LHCN-M2 (cell line): ENCODE measurements at places on chromosomes 16 and 17. TPM values are rescaled to one million over a fixed set of nuclear protein-coding genes. Genes with fewer than 3 reads are reported as not detected.

GRCh38 chr17:39225959-39226683 is 376 bp upstream of the STAC2 start:
- DNase-seq: peak; percentile 50

DNA sequence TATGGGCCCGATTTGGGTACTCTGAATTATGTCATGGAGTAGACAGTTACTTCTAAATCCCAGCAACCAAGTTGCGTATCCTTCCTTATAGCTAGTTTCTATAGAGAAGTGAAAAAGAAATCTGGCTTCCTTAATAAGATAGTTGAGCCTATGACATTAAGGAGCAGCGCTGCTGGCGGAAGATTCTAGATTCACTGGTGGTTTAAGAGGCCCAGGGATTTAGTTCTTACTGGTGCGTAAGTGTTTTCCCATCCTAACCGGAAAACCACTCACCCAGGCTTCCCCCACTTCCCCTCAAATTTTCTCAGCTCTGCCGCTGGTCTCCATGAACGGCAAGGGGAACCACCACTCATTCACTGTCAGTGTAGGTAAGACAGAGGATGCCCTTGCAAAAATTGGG is 230.4 kb downstream of the CPPED1 start:
- no peak for DNase-seq

GRCh38 chr16:84275585-84276151 is 19.0 kb upstream of the WFDC1 start:
- no peak for DNase-seq

GRCh38 chr16:4693956-4694641 is 737 bp downstream of the NUDT16L1 start:
- DNase-seq: peak; percentile 25

KRT20 gene
- not detected in 2 replicates for total RNA-seq

GRCh38 chr17:33240362-33240761 is 52.7 kb downstream of the ASIC2 start:
- no peak for DNase-seq

DNA sequence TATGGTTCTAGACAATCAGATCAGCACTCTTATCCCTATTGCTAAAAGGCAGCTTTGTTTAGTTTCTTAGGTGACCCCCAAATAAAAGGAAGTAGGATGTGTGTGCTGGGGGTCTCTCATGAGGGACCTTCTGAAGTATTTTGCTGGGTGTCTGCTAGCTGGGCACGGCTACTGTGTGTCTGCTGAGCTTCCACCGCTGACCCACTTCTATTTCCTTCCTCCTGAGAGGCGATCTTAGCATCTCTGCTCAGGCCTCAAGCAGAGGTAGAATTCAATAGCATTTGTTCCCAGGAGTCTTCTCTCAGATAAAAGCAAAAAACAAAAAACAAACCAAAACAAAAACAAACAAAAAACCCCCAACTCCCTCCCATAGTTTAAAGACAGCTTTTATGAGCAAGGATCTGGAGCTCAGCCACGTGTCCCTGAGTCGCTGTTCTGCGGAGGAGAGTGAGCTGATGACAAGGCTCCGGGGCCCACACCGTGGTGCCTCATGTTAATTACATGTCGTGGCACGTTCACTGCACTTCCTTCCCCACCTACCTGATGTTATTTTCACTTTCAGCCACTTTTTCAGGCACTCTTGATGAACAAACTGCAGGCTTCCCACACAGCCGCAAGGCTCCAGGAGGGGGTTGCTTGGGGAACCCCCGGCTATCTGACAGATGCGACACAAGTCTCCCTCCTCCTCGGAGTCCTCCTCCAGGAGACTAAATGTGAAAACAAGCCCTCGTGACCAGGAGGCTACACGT is 83.5 kb downstream of the MARCHF10 start:
- no peak for DNase-seq

DNA sequence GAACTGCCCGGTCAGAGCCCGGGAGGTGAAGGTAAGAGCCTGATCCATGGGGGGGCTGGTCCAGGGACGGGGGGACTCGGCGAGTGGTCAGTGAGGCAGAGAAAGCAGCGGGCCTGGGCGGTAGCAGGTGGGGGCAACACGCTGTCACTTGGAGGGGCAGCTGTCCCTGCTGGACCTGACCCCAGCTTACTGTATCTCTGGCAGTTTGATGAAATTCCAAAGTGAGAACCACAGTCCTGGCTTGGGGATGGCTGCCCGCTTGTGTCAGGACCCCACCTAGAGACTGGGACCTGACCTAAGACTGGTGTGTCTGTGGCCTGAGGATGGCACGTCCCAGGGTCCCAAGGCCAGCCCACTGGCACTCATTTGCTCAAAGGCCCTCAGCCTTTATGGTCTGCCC is 35.1 kb upstream of the KSR1 start:
- DNase-seq: no peak

DNA sequence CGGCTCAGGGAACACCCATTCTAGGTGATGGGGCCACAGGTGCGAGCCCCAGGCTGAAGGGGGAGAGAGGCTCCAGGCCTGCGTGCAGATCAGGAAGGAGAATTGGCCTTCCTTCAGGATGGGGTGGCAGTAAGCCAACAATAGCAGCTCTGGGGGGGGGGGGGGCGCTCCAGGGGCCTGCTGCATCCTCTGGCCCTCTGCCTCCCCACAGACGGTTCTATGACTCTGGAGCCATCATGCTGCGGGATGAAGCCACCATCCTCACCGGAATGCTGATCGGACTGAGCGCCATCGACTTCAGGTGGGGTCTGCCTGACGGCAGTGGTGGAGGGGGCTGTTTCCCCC is 6.1 kb downstream of the RUNDC3A start:
- no peak for DNase-seq

PRSS33 gene
- total RNA-seq: not detected in 2 replicates

GRCh38 chr16:72860726-72861562 is 187.0 kb downstream of the ZFHX3 start:
- DNase-seq: no peak

- no peak for DNase-seq
Observed at GRCh38 chr17:41360296-41360995, 9.2 kb downstream of the KRT33B start.

RAD51C gene
- 36.7 and 37.5 TPM in 2 replicates for total RNA-seq

DNA sequence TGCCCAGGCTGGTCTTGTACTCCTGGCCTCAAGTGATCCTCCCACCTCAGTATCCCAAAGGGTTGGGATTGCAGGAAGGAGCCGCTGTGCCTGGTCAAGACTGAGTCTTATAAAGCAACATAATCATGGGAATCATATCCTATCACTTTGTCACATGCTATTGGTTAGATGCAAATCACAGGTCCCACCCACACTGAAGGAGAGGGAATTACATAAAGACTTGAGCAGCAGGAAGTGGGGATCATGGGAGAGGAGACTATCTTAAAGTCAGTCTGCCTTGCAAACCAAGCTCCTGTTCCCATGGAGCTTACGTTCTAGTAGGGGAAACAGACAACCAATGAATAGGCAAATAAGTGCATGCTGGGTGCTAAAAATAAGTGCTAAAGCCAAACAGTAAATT is 28.3 kb upstream of the TENT4B start:
- DNase-seq: no peak

DNA sequence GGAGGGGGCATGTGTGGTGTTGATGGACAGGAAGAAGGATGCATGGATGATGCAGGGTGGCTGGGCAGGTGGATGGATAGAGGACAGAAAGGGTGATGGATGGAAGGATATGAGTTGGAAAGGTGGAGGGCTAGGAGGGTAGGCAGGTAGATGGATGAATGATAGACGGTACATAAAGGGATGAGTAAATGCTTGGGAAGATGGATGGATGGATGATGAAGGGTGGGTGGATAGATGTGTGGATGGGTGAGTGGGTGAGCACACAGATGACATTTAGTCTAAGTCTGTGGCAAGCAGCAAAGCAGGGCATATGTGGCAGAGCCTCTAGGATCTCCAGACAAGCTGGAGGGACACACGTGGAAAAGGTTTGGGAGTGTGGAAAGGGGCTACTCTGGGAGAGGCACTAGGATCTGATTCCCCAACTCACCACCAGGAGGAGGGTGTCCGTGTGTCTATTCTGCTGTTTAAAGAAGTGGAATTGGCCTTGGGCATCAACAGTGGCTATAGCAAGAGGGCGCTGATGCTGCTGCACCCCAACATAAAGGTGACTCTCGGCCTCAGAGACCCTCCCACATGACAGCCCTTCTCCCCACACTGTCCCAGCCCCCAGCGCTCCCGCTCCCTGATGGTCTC is 8.2 kb downstream of the PLD2 start:
- DNase-seq: no peak

DNA sequence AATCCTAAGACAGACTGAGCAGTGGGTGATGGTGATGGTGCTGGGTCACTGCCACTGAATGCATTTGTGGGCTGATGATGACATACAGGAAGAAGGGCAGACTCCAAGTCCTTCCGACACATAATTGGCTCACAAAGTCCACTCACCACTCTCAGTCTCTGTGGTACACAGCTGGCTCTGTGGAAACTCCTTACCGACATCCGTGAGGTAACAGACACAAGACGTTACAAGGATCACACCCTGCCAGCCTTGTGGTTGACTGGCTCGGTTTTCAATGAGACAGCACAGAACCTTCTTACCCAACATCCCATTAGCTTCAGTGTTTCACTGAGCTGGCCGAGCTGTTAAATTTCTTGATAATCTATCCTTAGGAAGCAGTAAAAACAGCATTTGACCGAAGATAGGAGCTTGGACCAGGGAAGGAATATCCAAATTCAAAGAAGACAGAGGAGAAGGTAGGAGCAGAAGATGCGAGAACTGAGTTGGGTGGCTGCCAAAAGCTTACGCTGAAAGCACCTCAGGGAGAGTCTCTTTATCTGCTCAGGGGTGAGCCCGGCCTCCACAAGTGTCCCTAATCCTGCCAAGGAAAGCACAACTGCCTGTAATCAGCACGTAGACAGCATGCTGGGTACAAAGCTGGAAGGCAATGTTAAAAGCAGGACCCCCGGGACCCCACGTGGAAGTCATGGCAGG is 5.5 kb upstream of the MXRA7 start:
- peak; percentile 100 for DNase-seq
